Activated naive CD8-positive, alpha-beta T cell treated with anti-CD3 and anti-CD28 coated beads for 36 hours (primary cell): ENCODE measurements at places on chromosomes 5 and 9. TPM values are rescaled to one million over a fixed set of nuclear protein-coding genes. Genes with fewer than 3 reads are reported as not detected.

The TMEM171 gene
- not detected for total RNA-seq

The GAPT gene
- 0.22 TPM for total RNA-seq

The SRP19 gene
- 66.5 TPM for total RNA-seq

The LCN9 gene
- total RNA-seq, result not detected

The CYSRT1 gene
- 0.32 TPM for total RNA-seq

The GPR150 gene
- total RNA-seq, result 0.52 TPM

The GPR151 gene
- not detected for total RNA-seq

The CDO1 gene
- 0.56 TPM for total RNA-seq

The CTNND2 gene
- total RNA-seq, result not detected

The EIF4E1B gene
- total RNA-seq, result not detected

The PCDHB2 gene
- total RNA-seq, result not detected

The CBY3 gene
- total RNA-seq, result 0.68 TPM

The THBS4 gene
- 0.41 TPM for total RNA-seq

The RETREG1 gene
- total RNA-seq, result 25.1 TPM

The BAG1 gene
- 90.9 TPM for total RNA-seq
